NCI-H510A treated with DMSO at 0.1 percent for 48 hours (cell line): ENCODE measurements at places on chromosomes 3 and 15.

DNA sequence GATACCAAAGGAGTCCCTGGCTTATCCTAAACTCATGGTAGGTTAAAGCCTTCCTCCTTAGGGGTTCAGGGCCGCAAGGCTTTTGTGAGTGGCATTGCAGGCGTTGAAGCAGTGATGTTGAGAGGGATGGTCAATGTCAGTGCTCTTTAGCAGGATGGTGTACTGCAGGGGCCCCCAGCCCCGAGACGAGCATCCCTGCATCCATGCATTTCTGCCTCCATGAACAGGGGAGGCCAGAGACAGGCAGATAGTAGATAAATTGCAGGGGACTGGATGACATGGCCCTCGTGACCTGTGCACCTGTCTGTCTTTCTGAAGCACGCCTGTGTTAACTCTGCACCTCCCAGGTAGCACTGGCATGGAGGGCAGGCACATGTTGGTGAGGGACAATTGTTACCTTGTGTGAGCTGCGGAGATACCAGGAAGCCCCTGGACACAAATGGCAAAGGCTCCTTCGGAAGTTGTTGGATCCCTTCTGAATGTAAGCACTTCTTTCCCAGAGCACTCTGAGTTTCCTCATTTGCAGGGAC lies 133.5 kb downstream of the SNRPN start:
- DNase-seq, result no peak

DNA sequence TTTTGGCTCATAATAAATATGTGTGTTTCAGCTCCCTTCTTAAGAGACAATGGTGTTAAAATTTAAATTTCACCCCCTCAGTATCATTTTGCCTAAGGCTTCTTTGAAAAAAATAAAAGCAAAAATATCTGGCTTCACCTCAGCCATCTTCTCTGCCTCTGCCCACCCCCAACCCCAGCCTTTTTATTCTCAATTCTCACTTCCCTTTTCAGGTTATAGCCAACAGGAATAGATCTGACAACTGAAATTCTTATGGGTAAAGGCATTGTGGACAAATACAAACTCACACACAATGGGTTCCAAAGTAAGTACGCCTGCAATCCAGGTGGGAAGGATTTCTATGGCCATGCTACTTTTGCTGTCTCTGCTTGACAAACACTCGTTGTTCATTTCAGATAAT lies 399.0 kb upstream of the ARRDC4 start:
- DNase-seq, result no peak

DNA sequence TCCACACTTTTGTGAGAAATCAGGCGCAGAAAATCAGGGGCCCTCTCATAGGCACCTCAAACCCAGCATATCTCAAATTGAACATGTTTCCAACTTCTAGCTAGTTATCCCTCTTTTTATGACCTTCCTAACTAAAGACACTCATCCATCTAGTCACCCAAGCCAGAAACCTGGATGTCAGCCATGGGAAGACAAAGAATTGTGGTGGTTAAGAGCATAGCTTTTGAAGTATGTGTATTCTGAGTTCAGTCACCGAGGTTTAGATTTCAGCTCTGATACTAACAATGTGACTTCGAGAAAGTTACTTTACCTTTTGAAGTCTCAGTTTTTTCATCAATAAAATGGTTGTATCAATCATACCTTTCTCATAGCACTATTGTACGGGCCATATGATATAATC lies 495.5 kb downstream of the NLGN1 start:
- DNase-seq, result peak; percentile 1

- no peak for DNase-seq
Measured at GRCh38 chr3:57557085-57557537, 1.0 kb downstream of the PDE12 start.

GRCh38 chr3:162512488-162512887 lies 1015.9 kb downstream of the OTOL1 start:
- DNase-seq, result no peak

DNA sequence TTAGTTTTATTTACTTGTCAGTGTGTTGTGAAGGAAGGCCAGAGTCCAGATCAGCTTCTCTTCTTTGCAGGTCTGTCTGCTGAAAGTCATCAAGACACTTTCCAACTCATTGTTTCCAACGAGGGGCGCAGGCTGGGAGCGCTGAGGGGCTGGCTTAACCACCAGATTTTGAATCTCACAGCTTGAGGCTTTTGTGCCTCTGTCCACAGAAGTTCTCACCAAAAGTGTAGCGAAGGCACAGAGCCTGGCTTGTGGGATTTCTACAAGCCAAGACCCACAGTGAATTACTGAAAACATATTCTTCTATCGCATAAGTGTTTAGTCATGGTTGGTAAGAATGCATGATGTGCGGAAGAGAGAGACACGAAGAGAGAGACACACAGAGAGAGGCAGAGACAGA lies 35.2 kb downstream of the BHLHE40 start:
- no peak for DNase-seq

DNA sequence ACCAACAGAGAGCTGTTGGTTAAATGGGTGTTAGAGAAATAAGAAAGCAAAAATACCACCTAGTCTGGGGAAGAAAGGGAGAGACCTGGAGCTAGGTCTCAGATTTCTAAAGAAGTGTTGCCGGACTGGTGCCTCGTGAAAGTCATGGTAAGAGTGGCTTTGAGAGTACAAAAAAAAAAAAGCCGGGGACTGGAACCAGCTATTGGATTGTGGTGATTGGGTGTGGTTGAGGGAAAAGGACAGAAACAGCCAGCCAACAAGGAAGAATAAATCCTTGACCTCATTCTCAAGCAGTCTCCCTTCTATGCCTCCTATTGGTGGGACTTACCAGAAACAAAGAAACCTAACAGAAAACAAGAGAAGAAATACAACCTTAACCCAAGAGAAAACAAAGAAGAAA lies 346.4 kb upstream of the KCNMB2 start:
- DNase-seq, result no peak

DNA sequence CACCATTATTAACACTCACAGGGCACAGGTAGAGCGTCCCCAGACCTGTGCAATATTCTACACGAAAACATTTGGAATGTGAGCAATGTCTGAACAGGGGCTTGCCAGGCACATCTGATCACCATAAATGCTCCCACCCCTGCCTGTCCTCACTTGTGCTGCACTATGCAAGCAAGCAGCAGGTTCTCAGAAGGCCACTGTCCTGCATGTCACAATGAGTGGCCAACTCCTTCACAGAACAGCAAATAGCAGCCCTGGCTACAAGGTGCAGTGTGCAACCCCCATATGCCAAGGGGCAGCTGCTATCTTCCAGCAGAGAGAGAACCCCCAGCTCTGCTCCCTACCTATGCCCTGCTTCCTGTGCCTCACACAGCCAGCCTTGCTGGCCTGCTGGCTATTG lies 32.6 kb downstream of the SEC22C start:
- no peak for DNase-seq

- no peak for DNase-seq
Measured at GRCh38 chr3:188187053-188187452, 33.1 kb downstream of the LPP start.

DNA sequence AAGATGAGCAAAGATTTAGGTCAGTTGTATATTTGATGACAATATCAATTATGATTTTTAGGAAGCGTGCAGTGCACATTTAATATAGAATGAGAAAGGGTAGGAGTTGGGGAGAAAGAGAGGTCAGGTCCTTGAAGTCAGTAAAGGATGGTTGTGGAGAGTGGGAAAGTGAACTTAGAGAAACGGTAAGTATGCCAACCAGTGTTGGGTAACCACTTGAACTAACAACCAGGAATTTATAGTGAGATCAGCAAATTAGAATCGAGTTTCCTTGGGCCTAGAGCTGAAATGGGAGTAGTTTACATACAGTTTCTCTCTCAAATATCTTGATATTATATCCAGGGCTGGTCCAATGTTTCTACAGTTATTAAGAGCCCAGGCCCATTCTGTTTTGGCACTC lies 188.5 kb upstream of the RBMS3 start:
- DNase-seq, result no peak

- DNase-seq, result no peak
Measured at GRCh38 chr15:101025896-101026631, 106.9 kb downstream of the LRRK1 start.

GRCh38 chr3:35320646-35321407 lies 318.5 kb upstream of the ARPP21 start:
- DNase-seq, result no peak

DNA sequence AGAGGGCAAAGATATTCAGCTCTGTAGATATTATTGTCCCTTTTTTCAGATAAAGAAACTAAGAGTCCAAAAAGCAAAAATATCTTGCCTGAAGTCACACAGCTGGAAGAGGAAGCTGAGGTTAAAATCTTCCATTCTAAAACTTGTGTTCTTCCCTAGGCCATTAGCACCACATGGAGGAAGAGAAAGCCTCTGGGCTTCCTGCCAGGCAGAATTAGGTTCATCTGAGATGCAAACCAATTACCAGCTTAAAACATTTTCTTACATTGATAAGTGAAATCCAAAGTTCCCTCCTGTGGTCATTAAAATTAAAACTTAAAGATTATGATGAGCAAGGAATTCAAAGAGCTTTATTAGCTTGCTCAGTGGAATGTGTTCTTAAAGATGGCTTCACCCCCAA lies 235.3 kb upstream of the SETMAR start:
- no peak for DNase-seq

DNA sequence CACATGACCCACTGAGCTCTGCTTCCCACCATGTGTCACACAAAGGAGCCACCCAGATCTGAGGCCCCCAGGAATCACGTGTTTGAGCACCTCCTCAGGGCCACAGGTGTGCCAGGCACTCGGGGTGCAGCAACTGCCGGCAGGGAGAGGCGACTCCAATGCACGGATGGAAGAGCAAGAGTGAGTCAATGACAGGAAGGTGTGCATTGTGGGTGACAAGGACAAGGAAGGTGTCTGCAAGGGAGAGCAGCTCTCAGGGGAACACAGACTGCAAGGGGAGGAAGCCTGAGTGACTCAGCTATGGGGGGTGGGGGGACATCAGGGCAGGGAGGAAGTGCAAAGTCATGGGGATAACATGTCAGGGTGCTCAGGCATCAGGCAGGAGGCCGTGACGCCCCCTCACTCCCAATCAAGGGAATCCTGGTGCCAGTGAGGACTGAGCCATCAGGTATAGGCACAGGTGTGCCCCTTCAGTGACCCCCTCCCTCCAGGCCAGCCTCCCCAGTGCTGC lies 67.4 kb downstream of the NUP210 start:
- DNase-seq, result no peak

DNA sequence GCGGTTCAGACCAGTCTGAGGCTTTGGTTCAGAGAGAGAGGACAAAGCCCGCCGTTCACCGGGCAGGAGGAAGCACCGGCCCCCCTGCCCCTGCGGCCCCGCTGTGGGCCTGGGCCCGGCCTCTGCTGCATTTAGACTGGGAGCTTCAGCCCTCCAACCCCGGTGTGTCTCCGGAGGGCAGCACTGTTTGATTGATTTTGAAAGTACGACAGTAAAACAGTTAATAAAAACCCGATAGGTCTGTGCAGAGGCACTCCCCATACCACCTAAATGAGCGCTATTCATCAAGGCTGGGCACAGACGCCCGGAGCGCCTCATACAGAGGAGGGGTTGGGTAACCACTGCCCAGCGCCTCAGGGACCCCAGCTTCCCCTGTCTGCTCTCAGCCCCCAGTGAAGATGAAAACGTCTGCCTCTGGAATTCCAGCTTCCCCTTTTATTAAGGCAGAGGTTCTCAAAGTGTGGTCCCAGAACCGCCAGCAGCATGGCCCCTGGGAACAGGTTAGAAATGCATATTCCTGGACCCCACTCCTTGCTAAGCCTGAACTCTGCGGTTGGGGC lies 256.7 kb upstream of the TLE3 start:
- no peak for DNase-seq

DNA sequence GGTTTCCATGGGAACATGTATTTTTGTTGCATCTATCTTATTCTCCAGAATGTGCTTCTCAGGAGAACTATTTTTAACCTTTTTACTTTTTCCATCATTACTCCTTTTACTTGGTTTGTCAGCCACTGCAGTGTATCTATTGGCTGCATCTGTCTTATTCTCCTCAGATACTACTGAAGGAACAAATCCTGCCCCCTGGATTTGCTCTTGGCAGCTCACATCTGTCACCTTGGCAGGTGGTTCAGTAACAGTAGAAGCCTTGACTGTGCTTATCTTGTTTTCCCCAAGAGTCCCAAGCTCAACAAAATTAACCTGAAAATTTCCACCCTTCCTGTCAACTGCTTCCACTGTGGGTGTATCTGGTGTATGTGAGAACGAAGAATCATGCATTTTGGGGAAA lies 106.0 kb downstream of the MAP4 start:
- no peak for DNase-seq

DNA sequence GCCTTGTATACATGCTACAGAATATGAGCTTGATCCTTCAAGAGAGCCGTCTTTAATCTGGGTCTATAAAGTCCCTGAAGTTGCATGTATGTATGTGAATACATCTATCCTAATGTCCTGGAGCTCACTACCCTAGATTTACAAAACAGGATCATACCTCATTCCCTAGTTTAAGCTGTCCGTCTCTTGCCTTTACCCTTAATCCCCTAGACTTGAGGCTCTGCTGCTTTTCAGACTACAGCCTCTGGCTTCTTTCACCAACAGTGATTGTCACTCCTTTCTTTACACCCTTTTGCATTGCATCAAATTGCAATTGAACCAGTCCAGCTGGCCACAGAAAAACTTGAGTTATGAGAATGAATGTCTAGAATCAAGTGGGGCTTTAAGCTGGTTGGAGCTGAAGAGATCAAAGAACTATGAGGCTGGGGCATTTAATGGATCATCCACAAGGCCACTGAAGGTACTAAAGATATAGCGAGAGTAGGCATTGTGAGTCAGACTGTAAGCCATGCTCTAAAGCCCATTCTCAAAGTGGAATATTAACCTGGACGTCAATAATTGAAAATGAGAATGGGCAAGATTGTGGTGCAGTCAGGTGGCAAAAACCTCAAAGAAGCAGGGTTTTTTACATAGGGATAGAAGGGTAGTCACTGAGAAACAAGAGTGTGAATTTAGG lies 12.3 kb upstream of the PLD1 start:
- DNase-seq, result no peak

DNA sequence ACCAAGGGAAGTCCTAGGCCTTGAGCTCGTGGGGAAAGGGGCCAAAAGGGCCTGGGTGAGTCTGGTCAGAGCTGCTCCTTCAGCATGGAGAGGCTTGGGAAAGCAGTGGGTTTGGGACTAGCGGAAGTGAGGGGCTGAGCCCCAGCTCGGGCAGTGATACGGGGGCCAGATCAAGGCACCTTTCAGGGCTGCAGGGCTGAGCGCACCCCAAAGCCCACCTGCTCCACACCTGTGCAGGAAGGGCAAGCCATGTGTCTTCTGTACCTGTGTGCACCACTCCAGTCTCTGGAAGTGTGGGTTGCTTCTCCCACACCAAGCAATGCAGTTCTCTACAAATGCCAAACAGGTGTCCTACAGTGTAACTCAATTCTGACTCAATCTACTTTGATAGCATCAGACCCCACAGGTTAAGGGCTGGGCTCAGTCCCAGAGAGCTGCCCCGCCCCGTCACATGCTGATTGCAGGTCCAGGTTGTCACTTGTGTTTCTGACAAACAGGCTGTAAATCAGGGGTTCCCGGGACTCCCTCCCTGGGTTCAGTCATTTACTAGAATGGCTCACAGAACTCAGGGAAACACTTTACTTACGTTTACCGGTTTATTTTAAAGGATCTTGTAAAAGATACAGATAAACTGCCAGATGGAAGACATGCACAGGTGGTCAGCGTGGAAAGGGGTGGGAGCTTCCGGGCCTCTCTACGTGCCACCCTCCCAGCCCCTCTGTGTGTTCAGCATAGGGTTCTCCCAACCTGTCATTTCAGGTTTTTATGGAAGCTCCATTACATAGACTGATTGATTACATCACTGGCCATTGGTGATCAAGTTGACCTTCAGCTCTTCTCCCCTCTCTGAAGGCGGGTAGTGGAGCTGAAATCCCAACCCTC lies 28.8 kb upstream of the KLF13 start:
- DNase-seq, result no peak
